Activated CD8-positive, alpha-beta memory T cell treated with anti-CD3 and anti-CD28 coated beads for 24 hours (primary cell): ENCODE measurements at places on chromosomes 5 and 9.

- DNase-seq: no peak
Measured at GRCh38 chr5:82359272-82359671, 81.1 kb upstream of the RPS23 start.

GRCh38 chr5:6393596-6394194 lies 15.3 kb upstream of the MED10 start:
- no peak for DNase-seq

DNA sequence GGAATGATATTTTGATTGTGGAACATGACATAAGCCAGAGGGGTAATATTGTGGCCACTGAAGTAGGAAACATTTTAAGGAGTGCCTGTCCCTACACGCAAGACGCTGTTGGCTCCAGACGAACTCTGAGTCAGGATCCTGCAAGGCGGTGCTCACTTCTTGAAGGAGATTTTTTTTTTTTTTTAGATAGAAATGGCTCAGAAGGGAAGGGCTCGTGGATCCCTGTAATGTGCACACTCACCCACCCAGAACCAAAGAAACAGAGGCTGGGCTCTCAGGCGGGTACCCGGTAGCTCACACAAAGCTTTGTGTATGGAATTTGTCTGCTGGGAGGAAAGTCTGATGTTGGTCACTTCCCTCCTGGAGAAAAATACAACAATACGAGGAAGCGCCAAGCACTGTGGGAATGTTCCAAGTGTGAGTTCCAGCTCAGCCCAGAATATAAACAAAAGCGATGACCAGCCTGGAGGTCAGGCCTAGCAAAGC lies 25.7 kb downstream of the RAPGEF1 start:
- no peak for DNase-seq

GRCh38 chr9:131149688-131150053 lies 24.3 kb downstream of the NUP214 start:
- no peak for DNase-seq

- DNase-seq: no peak
Measured at GRCh38 chr5:148147415-148147814, 20.9 kb upstream of the SPINK14 start.

- DNase-seq: no peak
Measured at GRCh38 chr9:14311171-14311949, 2.6 kb downstream of the NFIB start.

GRCh38 chr5:124528838-124529237 lies 217.6 kb downstream of the ZNF608 start:
- DNase-seq: no peak

- DNase-seq: no peak
Measured at GRCh38 chr5:24492229-24492628, 152.5 kb downstream of the CDH10 start.

- no peak for DNase-seq
Measured at GRCh38 chr9:131721076-131721475, 18.8 kb downstream of the RAPGEF1 start.

DNA sequence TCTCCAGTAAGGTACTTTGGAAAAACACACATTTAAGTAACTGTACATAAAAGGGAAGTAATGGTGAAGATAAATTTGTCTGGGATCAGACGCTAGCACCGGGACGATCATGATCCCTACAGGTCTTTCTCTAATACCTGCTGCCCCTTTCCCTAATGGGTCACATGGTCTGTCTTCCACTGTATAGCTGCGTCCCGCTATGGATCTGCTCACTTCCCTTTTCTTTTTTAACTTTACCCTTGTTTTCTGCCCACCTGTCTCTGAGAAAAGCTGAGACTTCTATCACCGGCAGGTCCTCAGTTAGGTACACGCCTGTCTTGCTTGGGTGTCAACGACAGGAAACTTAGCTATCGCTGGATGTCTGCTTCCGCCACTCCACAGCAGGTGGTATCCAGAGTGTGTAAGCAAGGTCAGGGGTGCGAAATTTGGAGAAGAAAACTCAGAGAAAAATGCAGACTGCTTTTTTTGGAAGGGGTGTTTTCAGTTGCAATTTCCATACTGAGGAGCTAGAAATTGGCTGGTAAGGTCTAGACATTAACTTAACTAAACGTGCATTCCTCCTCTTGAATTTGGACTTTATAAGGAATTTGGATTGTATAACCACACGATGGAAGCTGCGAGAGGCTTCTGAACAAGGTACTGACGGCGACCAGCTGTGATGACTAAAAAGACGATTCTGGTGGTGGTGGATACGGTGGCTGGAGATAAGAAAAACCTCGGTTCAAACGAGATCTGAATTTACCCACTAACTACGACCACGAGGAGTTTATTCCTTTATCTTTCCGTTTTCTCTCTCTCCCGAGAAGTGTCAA lies 1.1 kb upstream of the ICE1 start:
- DNase-seq: peak; percentile 67

DNA sequence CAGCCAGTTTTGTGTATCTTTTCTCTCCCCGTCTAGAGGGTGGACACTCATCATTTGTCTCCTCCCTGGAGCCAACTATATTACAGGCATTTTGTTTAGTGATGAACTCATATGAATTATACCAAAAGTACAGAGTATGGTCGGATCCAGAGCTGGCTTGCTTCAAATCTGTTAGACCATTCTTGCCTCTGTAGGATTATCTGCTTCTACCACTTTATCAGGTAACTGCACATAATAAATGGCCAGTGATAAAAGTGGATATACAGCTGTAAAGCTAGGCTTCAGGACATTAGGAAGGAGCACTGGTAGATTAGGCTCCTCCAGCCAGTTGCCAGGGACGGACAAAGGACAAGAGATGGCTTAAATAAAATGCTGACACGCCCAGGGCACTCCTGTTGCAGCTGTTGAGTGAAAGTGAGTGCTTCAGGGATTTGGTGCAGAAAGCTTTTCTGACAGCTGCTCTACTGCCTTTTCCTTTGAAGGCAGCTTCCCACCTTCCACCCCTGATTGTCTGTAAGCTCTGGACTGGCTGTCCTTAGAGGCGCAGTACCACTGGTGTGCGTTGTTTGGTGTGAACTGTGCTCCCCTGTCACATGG lies 259.2 kb downstream of the PDZD2 start:
- DNase-seq: no peak

GRCh38 chr5:117205894-117206293 lies 631.3 kb upstream of the SEMA6A start:
- no peak for DNase-seq

DNA sequence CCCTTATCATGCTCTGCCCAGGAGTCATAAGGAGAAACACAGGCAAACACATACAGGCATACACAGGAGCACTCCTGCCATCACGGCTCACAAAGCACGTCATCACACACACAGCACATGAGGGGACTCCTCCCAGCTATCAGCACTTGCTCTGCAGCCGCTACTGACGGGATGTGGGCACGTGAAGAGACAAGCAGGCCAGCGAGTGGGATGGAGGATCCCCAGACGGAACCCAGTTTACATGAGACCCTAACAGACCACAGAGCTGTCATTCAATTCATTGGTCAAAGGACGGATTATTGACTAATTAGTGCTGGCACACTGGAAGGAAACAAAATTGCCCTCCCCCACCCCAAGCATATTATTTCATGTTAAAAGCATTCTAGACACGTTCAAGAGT lies 53.6 kb downstream of the SEMA4D start:
- no peak for DNase-seq

DNA sequence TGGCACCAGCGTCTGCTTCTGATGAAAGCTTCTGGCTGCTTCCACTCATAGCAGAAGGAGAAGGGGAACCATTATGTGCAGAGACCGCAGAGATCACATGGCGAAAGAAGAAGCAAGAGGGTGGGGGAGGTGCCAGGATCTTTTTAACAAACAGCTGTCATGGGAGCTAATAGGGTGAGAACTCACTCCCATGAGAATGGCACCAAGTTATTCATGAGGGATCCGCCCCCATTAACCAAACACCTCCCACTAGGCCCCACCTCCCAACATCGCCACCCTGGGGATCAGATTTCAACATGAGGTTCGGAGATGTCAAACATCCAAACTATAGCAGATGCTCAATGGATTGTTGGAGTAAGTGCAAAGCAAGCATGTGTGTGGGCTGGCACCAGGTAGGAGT lies 125.8 kb upstream of the SLIT3 start:
- no peak for DNase-seq
